Stimulated activated CD8-positive, alpha-beta memory T cell treated with anti-CD3 and anti-CD28 coated beads, Interleukin-4, amount 100 ng/mL, for 1 hour (primary cell): ENCODE measurements at places on chromosomes 11 and 22.

- DNase-seq: no peak
Observed at GRCh38 chr11:125263268-125263790, 98.8 kb downstream of the PKNOX2 start.

DNA sequence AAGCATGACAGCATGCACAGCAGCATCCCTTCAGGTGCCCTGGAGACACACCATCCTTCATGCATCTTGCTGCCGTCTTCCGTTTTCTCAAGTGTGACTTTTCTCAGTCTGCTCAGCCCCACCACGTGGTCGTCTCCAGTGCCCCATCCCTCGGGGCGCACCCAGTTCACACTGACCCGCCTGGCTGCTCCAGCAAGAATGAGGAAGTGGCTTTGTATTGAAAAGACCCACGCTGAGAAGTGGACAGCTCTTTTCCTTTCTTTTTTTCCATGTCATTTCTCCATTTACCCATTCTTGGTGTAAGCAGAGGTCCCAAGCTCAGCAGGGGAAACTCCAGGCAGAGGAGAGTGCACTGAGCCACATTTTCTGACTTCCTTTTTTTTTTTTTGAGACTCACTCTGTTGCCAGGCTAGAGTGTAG is 14.5 kb downstream of the SERPINH1 start:
- no peak for DNase-seq

DNA sequence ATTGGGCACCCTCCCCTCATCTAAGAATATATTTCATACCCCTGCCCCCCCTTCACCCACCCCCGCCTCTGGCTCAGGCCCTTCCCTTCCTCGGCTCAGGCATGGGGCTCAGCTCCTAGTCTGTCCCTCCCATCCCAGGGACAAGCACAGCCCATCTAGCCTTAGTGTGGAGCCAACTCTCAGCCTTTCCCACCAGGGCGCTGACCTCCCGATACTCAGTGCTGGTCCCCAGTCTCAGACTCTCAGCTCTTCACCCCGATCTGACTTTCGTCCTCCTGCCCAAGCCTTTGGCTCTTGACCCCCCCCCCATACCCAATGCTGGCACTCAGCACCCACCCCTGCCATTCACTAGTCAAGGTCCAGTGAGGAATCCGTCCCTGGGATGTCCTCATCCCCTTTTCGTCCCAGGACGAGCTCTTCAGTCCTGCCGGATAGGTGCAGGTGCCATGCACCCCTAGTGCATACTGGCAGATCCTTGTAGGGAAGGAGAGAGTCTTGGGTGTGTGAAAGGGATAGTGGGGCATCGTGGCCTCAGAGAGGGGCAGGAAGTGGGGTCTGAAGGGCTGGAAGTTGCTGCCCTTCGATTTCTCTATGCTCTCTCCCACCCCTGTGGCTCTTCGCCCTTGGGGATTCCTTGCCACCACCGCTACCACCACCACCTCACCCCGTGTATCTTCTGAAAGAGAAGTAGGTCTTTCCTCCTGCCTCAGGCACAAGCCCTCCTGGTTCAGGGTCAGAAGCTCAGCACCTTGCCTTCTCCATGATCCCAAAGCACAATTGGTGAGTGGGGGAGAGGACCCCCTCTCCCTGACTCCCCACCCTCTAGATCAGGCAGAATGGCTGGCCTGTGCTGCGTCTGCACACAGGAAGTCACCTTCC is 2.4 kb downstream of the TPBGL start:
- DNase-seq: no peak

GRCh38 chr11:17036666-17037658 is 22.7 kb upstream of the PLEKHA7 start:
- no peak for DNase-seq

GRCh38 chr11:64090806-64091516 is 55.2 kb downstream of the FLRT1 start:
- no peak for DNase-seq

GRCh38 chr11:44832452-44832851 is 105.7 kb downstream of the TSPAN18 start:
- DNase-seq: no peak

GRCh38 chr22:37253126-37253660 is 9.1 kb upstream of the RAC2 start:
- DNase-seq: no peak

DNA sequence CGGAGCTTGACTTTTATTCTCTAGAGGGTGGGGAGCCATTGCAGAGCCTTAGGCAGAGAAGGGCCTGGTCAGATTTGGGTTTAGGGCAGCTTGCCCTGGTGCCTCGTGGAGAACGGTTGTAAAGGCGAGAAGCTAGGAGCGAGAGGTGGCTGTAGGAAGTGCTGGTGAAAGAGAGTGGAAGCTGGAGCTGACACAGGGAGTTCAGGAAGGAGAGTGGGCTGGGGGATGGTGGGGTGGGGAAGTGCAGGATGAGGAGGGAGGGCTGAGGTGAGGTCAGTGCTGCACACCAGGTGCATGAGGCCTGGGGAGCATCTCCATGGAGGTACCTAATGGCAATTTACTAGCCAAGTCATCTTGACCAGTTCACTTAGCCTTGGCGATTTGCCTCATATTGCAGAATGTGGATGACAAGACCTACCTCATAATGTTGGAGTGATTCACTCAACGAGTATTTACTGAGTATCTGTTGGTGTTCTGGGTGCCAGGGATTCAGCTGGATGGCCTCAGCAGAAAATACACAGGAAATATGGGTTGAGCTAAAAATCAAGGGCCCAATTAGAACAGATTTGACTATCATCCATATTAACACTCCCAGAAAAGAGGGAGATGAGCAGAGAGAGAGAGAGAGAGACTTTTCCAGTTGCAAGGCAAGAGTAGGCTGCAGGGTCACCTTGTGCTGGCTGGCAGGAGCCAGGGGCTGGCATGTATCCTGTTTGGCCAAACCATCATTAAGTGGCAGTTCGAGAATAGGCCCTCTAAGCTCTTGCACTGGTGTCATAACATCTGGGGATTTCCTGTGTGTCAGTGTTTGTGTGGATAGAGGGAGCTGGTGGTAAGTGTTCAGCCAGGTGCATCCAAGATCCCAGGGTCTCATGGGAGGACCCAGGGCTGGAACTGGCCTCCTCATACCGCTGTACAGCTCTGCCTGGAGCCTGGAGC is 44.4 kb upstream of the CLDN5 start:
- DNase-seq: no peak

DNA sequence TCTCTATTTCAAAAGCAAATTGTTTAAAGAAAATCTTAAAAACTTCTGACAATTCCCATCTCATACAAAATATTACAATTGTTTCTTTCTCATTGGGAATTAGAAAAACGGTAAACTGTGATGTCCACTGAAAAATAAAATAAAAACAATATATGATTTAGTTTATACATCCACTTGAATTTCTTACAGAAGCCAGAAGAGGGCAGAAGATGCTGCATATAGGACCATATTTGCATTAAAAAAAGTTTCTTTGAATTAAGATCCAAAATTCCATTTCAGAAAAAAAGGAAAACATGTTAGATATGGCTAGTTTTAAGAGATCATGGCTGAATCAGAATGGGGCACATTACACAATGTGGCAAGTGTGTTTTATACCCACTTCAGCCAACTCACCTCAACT is 39.3 kb upstream of the LRRC4C start:
- DNase-seq: no peak

GRCh38 chr11:36251823-36252222 is 37.4 kb downstream of the COMMD9 start:
- DNase-seq: no peak

- DNase-seq: no peak
Observed at GRCh38 chr11:69035946-69036340, 12.8 kb upstream of the TPCN2 start.

GRCh38 chr11:69939551-69940245 is 120.5 kb upstream of the FGF3 start:
- DNase-seq: no peak

- DNase-seq: no peak
Observed at GRCh38 chr11:95715777-95716241, 73.8 kb downstream of the FAM76B start.

- no peak for DNase-seq
Observed at GRCh38 chr11:3056296-3057068, 741 bp downstream of the CARS1 start.

GRCh38 chr11:61776561-61777075 is 15.8 kb downstream of the TMEM258 start:
- no peak for DNase-seq

DNA sequence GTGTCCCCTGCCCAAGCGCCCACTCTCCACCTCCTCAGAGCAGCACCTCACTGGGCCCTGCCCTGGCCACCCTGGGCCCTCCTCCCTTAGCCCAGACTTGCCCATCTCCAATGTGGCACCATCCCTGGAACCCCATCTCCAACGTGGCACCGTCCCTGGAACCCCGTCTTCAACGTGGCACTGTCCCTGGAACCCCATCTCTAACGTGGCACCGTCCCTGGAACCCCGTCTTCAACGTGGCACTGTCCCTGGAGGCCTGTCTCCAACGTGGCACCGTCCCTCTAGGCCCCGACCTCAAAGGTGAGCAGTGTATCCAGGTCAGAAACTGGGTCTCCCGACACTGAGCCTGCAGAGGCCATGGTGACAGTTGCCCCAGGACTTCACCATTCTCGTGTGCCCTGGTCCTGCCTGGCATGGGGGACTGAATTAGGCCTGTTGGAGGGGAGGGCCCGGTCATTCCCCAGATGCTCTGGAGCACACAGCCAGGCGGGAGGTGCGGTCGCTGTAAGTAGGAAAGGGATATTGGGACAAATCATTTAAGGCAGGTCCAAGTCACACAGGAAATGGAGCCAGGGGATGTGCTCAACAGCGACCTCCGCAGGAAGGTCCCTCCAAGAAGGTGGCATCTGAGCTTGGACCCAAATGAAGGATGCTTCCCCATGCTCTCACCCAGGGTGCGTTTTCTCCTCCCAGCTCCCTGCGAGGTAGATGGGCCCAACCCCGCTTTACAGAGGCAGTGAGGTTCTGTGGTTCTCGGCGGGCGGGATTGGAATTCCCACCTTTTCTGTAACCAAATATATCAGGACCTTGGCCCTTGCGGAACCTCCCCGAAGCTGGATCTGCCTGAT is 2.4 kb upstream of the CTSD start:
- no peak for DNase-seq
